ENCODE measurements at places on chromosomes 3 and 15.

DNA sequence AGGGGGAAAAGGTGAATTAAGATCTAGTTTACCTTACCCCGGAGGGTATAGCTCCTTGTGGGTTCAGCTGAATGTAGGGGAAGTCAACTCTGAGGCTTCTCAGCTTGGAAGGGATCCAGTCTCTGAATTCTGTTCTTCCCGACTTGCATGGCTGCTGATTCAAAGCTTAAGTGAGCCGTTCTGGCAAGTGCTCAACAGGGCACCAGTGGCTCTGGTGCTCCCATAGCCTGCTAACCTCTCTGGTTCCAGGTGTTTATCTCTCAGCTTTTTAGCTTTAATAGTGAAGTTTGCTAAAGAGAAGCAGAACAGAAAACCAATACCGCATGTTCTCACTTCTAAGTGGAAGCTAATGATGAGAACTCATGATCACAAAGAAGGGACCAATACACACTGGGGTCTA, 46.3 kb upstream of the RBP1 start:
- DNase-seq, result no peak

DNA sequence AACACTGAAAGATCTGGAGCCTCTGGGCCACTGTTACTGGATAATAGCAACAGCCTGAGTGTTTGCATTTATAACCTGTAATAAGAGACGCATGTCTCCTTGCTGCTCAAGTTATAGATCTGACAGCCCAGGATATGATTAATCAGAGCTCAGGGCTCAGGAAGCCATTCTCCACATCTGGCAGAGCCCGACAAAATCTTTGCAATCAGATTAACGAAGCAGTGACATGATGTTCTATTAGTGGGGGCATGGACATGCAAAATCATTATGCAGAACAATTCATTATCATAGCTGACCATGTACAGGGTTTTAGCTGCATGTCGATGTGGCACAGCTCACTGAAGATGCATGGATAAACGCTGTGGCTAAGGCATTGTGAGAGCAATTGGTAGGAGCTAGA, 730.3 kb downstream of the ZNF385D start:
- no peak for DNase-seq

- DNase-seq, result no peak
Observed at GRCh38 chr3:176274161-176274560, 923.1 kb downstream of the TBL1XR1 start.

GRCh38 chr3:42440924-42441323, 30.5 kb upstream of the LYZL4 start:
- no peak for DNase-seq

DNA sequence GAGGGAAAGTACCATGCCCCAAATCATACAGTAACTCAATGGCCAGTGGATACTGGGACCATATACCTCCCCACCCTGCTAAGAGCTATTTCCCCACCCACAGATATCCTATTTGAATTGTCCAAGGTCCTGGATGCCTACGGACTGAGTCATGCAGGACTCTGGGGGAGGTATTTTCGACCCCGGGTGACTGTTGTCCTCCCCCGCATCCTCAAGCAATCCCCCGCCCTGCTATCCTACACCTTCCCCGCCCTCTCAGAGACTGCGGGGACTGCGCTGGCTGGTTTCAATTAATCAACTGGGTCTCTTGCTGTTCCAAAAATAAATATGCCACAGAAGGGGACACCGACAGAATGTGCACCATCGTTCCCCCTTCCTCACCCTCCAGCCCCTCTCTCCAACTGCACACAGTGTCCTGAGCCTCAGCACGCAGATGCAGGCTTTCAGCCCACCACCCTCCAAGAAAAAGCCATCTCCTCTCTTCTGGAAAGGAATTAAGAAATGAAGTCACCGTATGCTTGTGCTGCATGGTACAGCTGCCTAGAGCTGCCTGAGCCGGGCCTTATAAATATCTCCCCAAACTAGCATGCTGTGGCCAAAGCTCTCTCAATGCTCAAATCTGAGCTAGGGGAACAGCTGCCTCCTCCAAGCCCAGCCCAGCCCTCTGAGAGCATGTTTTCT, 8.1 kb downstream of the CAV3 start:
- no peak for DNase-seq

DNA sequence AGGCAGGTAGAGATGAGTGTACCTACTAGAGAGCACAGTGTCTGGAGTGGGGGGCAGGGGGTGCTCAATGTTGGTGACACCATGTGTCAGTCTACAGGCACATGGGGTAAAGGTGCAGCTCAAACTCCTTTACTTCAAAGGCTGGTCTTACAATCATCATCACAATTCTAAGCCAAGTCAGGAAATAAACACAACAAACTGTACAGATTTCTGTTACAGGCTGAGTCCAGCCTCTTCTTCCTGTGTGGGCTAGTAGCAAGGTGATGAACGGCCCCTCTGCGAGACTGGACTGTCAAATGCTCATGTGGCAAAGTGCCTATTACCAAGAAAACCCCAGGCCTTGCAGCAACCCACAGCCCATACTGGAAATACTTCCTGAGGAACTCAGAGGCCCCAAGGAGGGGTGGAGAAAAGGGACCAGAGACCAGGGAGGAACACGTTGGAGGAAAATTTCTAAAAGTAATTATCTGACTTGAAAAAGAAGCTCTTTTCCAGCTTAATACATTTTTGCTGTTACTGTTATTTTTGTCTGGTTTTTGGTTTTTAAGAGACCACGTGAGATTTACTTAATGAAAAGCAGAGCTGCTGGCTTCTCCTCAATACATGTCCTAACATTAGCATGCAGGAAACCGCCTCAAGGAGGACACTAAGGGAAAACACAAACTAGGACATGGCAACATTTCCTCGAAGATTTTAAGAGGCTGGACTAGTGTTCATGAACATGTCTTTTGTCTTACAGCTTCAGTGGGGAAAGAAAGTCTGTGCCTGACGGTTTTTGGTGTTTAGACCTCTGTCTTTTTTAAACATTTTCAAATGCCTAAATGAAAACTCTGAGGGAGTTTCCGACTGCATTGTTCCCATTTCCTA, 29.5 kb downstream of the TBC1D2B start:
- DNase-seq, result no peak

GRCh38 chr3:61110576-61110975, 140.7 kb downstream of the FHIT start:
- no peak for DNase-seq

DNA sequence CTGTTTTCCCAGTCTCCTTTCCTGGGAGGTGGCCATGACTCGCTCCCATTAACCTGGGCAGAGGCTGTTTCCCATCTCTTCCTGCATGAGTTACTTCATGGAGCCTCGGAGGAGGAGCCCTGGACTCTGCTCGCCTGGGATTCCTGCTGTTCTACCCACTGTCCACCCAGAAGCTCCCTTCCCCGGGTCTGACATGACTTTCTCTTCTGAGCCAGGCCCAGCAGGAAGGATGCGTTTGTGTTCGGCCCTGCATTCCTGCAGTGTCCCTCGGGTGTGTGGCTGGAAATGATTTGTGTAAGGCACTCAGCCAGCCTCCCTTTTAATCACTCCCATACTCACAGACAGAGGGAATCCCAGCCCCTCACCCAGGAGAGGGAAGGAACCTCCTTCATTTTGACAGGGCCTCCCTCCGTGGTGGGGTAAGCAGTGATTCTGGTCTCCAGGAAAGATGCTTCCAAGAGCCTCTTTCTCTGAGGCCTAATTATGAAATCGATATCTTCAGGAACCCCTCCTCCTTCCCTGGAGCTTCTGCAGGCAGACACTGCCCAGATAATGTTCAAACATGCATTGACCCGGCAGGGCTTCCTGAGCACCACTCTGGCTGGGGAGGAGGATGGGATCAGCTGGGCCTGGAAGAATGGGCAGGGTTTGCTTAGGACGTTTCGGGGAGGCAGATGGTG, 41.6 kb upstream of the DLG1 start:
- DNase-seq, result no peak

GRCh38 chr3:187327845-187328244, 36.3 kb upstream of the MASP1 start:
- DNase-seq, result no peak

- no peak for DNase-seq
Observed at GRCh38 chr3:58722561-58722960, 56.0 kb upstream of the FAM3D start.

DNA sequence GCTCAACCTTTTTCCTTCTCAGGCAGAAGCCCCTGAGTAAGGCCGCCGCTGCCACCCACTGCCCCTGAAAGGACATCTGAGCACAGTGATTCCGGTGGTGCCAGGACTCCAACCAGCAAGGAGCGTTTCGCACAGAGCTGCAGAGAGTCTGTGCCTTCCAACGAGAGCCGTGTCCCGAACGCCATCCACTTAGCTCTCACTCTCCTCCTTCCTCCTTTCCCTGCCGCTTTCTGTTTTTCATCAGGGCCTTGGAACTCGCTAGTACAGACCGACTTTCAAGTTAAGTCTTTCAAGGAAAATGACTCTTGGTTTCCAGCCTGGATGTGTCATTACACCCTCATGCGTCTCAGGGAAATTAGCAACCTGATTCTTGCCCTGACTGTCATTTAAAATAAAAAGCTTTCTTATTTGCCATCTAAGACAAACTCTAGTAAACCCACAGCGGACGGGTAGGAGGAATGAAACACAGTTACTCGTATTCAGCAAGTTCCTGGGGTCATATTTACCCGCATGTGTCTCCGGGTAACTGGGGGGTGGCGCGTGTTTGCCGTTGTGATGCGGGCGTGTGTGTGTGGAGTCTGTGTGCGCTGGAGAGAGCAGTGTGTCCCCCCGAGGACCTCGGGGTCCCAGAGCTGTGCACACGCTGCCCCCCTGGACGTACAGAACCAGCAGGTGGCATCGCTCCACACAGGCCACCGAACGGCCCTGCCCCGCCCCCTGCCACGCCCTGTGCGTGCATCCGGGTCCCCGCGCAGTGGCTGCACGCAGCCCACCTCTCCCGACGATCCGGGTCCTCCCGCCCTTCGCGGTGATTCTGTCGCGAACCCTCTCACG, 30.4 kb upstream of the ALDH1A3 start:
- peak; percentile 58 for DNase-seq

DNA sequence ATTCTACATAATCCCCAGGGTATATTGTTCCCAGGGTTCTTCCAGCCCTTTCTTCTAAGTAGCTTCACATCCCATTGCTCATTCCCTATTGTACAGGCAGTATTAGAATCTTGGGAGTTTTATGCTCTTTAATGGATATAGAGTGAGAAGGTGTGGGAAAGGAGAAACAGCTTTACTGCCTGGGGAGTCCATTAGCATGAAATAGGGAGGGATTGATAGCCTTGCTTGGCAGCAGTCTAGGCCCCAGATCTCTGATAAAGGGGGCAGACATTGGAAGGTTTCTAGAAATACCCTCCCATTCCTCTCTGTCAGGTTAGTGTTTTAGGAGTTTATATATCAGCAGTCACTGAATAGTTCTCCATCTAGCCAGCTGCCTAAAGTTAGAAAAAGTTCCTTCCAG, 334.3 kb downstream of the UNC13C start:
- no peak for DNase-seq

GRCh38 chr15:41183581-41183980, 47.0 kb downstream of the EXD1 start:
- no peak for DNase-seq

DNA sequence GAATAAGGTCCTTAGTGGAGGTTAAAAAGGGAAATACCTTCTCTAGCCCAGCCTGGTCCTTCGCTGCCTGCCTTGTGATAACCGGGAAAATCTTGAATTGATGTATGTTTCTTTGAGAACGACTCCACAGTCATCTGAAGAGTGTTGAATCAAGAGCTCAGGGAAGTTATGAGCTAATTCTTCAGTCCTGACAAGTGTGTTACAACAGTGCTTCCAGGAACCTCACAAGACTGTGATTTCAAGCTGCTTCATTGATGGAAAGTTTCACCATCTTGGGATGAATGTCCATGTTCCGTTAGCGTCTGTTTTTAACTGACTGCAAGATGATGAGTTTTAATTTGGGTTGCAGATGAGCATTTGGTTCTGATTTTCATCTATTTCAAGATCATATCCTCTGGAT, 12.4 kb downstream of the TMEM41A start:
- no peak for DNase-seq

GRCh38 chr15:64426845-64427465, 33.4 kb upstream of the ZNF609 start:
- DNase-seq, result no peak

DNA sequence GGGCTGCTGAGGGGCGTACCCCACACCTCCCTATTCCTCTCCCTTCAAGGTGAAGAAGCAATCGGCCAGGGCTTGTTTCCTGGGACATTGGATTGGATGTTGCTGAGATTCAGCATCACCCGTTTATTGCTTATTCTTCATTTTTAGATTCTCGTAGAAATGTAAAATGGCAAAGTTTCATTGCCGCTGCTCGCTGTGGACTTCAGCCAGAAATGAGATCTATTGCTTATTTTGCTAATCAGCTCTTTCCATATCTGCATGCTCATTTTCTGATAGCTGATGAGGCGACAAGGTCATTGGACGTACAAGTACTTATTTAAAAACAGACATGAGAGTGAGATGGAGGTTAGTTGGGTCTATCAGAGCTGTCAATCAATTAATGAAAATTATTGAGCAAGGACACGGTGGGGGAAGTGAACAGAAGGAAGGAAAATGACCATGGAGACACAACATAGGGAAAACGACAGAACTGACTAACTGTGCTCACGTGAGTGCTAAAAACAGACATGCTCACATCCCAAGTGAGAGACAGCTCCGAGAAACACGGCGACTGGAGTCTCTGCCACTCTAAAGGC, 471.2 kb downstream of the NR2F2 start:
- no peak for DNase-seq

DNA sequence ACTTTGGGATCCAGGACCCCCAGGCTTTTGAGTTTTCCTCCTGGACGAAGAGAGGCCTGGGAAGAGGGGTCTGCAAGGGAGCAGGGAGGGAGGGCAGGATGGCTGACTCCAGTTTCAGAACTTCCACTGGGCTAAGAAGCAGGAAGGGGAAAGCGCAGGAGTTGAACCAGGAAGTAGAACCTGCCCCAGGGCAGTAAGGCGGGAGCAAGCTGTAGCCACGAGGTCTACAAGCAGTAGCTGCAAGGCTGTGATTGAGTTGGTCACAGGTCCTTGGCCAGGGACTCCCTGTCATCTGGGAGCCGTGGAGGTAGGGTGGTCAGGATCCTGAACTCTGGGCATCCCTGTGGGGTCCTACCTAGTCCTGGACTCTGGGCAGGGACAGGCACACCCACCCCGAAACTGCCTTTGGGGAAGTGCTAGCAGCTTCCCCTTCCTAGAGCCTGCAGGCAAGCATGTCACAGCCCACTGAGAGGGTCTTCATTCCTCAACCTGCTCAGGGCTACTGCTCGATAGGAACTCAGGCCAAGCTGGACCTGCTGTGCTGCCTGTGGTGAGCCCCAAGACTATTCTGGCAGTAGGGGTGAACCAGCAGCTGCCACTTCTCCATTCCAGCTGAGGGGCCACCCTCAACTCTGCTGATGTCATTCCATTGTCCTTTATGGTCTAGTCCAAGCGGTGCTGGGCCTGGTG, 5.8 kb upstream of the GNAI2 start:
- no peak for DNase-seq
